ENCODE measurements at places on chromosomes 6 and 20. TPM values are rescaled to one million over a fixed set of nuclear protein-coding genes. Genes with fewer than 3 reads are reported as not detected.

CPNE5 gene
- not detected for total RNA-seq

- DNase-seq, result no peak
Measured at GRCh38 chr20:44342248-44342647, 5.4 kb downstream of the R3HDML start.

DNA sequence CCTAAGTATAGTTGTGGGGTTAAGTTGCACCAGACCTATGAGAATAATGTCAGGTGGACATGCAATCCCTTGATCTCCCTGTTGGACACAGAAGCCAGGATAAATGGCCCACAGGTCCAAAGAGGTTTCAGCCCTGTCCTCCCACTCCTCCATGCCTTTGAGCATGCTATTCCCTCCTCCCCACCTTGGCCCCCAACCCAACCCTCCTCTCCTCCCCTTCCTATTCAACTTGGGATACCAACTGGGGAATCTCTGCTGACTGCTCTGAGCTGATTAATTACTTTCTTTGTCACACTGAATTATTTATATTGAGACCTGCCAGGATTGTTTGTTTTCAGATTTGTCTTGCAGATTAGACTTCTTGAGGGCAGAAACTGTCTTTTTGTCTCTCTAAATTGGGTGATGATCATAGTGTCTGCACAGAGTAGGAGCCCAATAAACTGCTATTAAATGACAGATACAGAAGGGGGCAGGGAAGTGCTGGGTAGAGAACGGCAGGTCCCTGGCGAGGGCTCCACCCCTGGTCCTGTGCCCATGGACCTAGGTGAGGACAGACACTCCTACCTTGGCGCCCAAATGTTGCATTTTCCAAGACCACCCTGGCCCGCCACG lies 120.9 kb downstream of the UNC5CL start:
- DNase-seq, result no peak

DNA sequence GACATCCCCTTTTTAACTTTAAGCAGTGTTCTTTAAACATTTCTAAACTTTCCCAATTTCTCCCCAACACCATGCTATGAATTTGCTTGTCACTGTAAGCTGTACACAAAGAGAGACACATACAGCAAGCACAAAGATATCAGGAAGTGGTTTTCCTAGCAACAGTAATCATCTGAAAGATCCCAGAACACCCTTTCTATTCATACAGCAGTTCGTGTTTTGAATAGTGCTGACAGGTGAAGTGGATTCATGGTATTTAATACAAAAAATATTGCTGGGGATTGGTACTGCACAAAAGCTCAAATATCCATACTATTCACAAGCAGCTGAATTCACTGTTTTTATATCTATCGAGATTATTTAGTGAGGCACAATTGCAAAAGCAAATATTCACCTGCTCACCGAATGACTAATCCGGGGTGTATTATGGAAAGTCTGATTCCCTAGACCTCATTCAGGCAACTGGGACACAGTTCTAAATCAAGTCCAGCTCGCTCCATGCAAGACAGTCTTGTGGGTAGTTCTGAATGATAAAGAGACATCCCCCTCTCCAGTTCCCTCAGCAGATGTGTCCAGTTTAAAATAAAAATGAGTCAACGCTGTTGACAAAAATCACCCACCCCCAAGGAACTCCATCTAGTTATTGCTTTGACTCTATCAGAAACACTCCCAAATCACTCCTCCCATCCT lies 107.1 kb upstream of the TSHZ2 start:
- no peak for DNase-seq

DNA sequence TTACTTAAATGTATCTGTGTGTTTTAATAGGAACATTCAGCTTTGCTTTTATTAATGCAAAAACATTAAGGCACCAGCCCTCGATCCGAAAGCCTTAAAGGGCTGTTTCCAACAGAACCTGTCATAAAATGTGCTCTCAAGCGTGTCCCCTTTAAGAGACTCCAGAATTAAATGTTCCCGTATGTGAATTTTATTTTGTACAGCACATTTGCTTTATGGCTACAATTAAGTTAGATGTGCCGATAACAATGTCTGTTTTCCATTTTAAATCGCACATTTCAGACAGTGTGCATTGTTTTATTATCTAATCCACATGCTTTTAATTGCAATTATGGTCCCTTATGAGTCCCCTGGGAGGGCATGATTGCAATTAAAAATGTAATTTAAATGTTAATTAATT lies 198.9 kb downstream of the TSHZ2 start:
- no peak for DNase-seq

- DNase-seq, result no peak
Measured at GRCh38 chr20:52031563-52032303, 159.8 kb downstream of the ZFP64 start.

Measured in MCF 10A (cell line).